Activated CD4-positive, alpha-beta memory T cell treated with anti-CD3 and anti-CD28 coated beads, Interleukin-2, amount 10 ng/mL, durations not matched to agents 7 days and 5 days (primary cell): ENCODE measurements at places on chromosomes 4 and X. TPM values are rescaled to one million over a fixed set of nuclear protein-coding genes. Genes with fewer than 3 reads are reported as not detected.

FGF16 gene
- not detected for total RNA-seq

DNA sequence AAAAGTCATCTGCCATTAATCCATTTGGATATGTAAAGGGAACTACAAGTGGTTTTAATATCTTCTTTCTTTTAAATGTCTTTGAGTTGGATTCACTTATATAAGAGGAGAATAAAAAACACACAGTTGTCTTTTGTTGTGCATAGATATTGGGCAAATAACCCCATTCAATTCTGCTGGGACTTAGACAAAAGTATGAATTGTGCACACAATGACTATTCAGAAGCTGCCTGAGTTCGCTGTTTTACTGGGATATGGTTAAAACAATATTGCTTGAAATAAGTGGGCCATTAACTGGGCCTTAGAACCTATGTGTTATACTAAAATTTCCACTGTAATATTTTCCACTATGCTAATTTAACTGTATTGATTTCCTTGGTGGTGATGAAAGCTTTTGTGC, 71.7 kb downstream of the PCYT1B start:
- no peak overlapping the region for H3K27ac ChIP-seq
- H3K4me1 ChIP-seq, result peaks cover 3% of the 10 kb centered on the region
- no peaks in the 10 kb centered on the region for H3K27me3 ChIP-seq
- H3K36me3 ChIP-seq, result no peaks in the 10 kb centered on the region
- no peak for DNase-seq

CTAG1A gene
- not detected for total RNA-seq

- H3K27me3 ChIP-seq, result peaks cover 9% of the 10 kb centered on the region
- no peak overlapping the region for H3K27ac ChIP-seq
- no peak overlapping the region for H3K4me3 ChIP-seq
- H3K4me1 ChIP-seq, result no peaks in the 10 kb centered on the region
- DNase-seq, result no peak
These were observed 43.8 kb downstream of the WWC2 start for GRCh38 chr4:183142571-183143550.

DNA sequence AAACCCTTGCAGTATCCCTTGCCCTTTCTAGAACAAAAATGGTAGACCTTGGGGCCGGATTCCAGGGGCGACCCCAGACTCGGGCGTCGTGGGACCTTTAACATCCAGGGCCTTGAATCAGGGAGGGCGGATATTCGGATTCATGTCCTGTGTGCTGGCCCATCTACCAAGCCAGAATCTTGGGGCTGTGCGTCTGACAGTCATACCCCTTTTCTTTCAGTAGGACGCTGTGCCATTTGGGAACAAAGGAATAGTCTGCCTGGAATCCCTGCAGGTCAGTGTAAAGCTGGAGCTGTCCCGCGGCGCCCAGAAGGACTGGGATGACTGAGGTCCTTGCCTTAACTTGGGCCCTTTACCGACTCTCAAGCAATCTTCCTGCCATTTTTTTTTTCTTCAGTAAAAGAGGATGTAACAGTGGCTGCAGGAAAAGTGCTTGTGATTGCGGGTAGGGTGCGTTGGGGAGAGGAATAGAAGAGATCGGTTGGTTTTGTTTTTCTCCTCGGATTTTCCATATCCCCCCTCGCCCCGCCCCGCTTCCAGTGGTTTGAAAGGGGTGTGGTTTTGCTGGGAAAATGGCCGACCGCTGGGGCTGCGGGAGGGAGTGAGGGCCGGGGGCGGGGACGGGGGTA, 518 bp downstream of the ARMCX1 start:
- peaks cover 12% of the 10 kb centered on the region for H3K27me3 ChIP-seq
- peak overlapping the region; percentile 24 for H3K4me3 ChIP-seq
- no peaks in the 10 kb centered on the region for H3K36me3 ChIP-seq
- H3K27ac ChIP-seq, result no peak overlapping the region

GRCh38 chrX:142156567-142156966, 48.5 kb downstream of the MAGEC2 start:
- H3K36me3 ChIP-seq, result no peaks in the 10 kb centered on the region
- H3K4me3 ChIP-seq, result no peak overlapping the region
- H3K27me3 ChIP-seq, result no peaks in the 10 kb centered on the region
- no peak overlapping the region for H3K27ac ChIP-seq
- no peak for DNase-seq

MAGEB1 gene
- total RNA-seq, result not detected
